ENCODE measurements at places on chromosomes 2 and 18.

GRCh38 chr2:236107942-236108625 is 60.1 kb downstream of the GBX2 start:
- DNase-seq: peak; percentile 8

GRCh38 chr18:54740136-54740846 is 88.0 kb upstream of the RAB27B start:
- no peak for DNase-seq

GRCh38 chr18:3898861-3899613 is 449.1 kb downstream of the TGIF1 start:
- DNase-seq: peak; percentile 78

DNA sequence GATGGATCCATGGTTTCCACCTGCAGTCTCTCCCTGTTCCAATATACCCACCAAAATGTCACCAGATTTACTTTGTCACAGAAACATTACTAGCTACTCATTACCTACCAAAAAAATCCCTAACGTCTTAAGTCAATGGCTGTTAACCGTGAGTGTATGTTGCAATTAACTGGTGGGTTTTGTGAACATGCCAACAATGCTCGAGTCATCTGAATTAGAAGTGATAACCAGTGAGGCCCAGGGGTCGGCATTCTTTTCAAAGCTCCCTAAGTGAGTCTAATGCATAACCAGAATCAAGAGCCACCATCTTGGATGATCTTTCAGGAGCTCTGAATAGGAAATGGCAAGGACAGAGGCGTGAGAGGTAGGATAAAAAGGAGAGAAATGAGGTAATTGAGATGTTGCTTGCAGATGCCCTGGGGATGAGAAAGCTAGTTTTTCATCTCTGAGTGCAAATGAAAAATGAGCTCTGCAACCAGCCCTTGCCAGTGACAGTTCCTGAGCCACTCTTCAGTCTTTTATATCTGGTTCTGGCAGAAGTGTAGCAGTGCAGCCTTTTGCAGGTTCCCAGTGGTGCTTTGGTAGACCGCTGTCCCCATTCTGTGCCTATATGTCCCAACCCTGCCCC is 130.0 kb upstream of the RND3 start:
- DNase-seq: no peak

DNA sequence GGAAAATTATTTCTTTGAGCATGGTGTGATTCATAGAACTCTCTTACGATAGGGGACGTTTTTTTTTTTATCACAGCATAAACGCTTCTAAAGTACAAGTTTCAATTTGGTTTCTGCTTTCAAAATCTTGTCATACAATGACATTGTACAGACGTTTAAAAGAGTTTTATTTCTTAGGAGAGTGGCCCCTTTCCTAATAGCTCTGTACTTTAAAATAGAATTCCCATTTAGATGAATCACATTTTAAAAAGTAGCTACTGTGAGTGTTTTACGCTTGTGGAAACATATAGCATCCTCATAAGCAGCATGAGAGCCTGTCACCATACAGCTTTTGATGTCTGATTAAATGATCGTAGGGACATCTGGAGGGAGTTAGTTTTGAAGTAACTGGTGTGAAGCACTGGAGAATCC is 510.9 kb downstream of the PARD3B start:
- DNase-seq: no peak

DNA sequence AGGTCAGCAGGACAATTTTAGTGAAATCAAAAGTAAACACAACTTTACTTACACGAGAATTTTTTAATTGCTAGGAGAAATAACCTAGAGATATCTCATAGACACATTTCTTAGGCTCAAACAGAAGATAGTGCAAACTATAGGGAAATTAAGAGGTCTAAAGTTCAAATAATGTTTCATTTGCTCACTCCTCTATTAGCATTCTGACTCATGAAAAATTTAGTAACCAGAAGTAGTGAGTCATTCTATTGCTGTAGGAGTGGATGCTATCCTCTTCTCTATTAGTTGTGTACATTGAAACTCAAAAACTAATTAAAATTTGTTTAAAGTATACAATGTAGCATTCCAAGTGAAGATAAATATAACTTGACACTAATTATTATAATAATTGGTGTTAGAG is 908.3 kb upstream of the TMEFF2 start:
- no peak for DNase-seq

- DNase-seq: no peak
Observed at GRCh38 chr2:222903234-222904220, 42.7 kb downstream of the ACSL3 start.

GRCh38 chr18:9364242-9364641 is 29.7 kb downstream of the TWSG1 start:
- DNase-seq: no peak

- no peak for DNase-seq
Observed at GRCh38 chr2:9356261-9356660, 67.1 kb downstream of the ITGB1BP1 start.

GRCh38 chr2:159683817-159684216 is 28.5 kb upstream of the MARCHF7 start:
- DNase-seq: no peak

DNA sequence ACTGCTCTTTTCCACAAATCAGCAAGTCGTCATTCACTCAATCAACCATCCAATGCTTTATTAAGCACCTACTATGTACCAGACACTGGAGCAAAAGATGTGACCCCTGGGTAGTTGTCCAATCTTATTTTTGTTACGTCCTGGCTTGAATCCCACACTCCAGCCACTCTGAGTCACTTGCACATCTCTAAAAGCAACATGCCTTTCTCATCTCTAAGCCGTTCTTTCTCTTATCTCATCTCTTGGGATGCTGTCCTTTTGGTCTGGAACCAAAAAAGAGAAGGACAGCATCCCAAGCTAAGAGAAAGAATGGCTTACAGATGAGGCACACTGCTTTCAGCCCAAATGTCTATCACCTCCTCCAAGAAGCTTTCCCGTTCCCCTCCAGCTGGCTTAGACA is 58.8 kb downstream of the RNF152 start:
- no peak for DNase-seq

DNA sequence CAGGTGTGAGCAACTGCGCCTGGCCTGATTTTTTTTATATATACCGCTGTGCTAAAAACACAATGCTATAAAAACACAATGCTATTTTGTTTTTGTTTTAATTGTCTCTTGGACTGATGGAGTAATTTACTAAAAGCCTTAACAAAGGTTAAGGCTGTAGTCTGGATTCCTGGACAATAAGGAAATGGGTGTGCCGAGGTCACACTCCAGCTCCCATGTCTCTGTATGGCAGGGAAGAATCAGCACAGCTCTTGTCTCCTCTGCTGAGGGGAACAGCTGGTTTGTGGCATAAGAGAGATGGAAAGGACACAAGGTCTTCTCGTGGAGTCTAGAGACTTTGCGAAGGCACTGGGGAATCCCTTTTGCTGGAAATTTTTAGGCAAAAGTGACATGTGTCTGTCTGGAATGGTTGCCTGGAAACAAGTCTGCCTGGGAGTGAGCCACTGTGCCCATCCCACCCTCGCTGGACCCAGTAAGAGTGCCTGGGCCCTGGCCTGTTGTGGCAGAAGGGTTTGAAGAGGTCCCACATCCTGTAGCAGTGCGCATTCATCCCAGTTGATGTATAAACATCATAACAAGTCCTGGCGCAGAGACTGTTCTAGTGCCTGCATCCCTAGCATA is 73.1 kb downstream of the MAPK4 start:
- peak; percentile 71 for DNase-seq

- DNase-seq: peak; percentile 77
Observed at GRCh38 chr2:71226096-71226964, 573 bp downstream of the PAIP2B start.

DNA sequence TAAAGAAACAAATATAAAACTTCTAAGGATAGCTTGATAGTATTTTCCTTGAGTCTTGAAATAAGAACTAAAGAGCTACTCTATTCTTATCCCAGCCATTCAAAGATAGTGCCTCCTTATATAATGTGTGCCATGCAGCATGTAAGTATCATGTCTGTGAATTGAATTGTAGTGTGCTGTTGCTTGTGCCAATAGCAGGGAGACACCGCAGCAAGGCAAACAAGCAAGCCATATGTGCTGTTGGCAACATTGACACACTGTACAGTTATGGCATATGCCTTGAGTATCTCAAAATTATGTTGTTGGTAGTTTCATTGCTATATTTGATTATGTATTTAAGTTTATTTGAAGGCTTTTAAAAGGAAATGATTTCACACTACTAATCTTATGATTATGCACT is 58.2 kb downstream of the ERBB4 start:
- no peak for DNase-seq

- no peak for DNase-seq
Observed at GRCh38 chr2:32732912-32733472, 105.1 kb downstream of the TTC27 start.

GRCh38 chr2:127566139-127566417 is 30.6 kb downstream of the MYO7B start:
- no peak for DNase-seq

DNA sequence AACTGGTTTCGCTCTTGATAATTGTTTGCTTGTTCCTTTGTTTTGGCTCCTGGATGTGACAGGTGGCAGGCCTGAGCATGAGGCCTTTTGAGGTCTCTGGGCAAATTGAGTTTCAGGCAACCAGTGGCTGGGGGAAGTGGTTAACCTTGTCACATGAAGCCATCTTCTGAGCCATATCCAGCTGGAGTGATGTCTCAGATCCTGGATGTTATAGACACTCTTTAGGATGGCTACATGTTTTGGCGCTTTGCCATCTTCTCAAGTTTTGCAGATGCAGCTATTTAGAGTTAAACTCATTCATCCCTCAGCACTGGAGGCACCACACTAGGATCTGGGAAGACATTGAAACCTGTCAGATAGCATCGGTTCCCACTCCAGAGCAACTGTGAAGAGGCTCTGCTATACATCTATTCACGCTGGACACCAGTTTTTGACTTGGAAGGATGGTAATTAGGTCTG is 25.3 kb upstream of the TACR1 start:
- DNase-seq: peak; percentile 33

GRCh38 chr18:36828630-36829361 is at the start of the genes KIAA1328 and TPGS2:
Gene KIAA1328, plus strand, starts transcription at chr18:36829127. Its CDS starts 12 bp downstream, at chr18:36829139.
Gene TPGS2, minus strand, starts transcription at chr18:36829002. Its CDS starts 235 bp downstream, at chr18:36828767.
- peak; percentile 86 for DNase-seq

- peak; percentile 77 for DNase-seq
Observed at GRCh38 chr2:60553495-60554073, at the start of gene BCL11A. Gene BCL11A, minus strand, starts transcription at chr2:60553654. Its CDS starts 384 bp downstream, at chr2:60553270.

DNA sequence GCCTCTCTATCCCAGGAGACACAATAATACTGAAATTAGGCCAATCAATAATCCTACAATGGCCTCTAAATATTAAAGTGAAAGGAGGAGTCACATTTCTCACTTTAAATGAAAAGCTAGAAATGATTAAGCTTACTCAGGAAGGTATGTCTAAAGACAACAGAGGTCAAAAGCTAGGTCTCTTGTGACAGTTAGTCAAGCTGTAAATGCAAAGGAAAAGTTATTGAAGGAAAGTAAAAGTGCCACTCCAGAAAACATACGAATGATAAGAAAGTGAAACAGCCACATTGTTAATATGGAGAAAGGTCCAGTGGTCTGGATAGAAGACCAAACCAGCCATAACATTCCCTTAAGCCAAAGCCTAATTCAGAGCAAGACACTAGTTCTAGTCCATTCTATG is 9.5 kb downstream of the SESTD1 start:
- no peak for DNase-seq

GRCh38 chr2:240143276-240143675 is 2.8 kb upstream of the OTOS start:
- no peak for DNase-seq

GRCh38 chr2:31108561-31109286 is 29.5 kb downstream of the GALNT14 start:
- DNase-seq: no peak

DNA sequence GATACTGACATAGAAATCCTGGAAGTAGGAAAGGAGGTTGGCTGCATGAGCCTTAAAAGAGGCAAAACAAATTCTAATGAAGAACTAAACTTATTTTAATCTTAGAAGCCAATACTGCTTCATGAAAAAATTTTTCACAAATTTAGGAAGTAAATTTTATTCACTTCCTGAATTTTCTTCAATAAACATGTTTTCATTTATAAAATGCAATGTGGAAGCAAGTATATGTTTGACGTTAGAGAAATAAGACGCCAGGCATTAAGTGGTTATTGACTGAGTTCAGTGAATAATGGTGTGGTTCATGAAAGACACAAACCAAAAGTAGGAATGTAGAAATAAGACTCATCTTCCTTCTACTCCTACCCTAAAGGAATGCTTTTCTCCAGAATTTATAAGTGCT is 136.4 kb downstream of the USP34 start:
- no peak for DNase-seq

DNA sequence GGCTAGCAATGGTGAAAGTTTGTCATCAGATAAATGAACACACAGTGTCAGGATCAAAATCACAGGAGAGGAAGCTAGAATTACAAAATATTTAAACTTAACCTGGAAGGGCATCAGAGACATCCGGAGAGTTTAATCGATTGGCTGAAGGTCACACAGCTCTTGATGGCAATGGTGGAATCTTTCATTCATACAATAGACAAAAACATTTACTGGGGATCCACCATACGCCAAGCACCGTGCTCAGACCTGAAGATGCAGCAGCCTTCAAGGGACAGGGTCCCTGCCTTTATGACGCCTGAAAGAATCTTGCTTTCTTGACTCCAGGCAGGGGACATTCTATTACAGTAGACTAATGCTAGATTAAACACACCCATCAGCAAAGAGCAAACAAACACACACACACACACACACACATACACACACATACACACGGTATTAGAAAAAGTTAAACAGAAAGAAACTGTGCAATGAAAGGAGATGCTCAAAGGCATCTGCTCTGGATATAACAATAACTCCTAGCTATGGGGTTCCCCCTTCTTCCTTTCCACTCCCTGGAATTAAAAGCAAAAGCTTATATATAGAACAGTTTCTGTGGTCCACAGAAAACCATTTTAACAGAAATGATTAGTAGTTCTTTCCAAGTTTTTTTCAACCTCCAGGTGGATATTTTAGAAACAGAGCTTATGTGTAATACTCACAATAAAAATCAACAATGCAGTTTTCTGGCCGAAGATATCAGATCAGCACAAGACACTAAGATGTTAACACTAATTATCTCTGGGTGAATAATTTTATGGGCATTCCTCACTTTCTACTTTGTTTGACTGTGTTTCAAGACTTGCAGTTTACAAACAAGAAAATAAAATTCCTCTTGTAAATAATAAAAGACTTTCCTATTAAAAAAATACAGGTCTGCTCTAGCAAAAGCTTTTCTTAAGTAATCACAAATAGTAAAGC is 151.7 kb downstream of the ANKRD44 start:
- no peak for DNase-seq

- DNase-seq: no peak
Observed at GRCh38 chr18:57882465-57882864, 79.3 kb upstream of the ATP8B1 start.

- DNase-seq: no peak
Observed at GRCh38 chr2:65706411-65706810, 274.0 kb upstream of the SPRED2 start.

- DNase-seq: no peak
Observed at GRCh38 chr2:160293391-160294091, 93.5 kb upstream of the ITGB6 start.

All from DMS79 treated with DMSO at 0.1 percent for 48 hours (cell line).